ENCODE measurements at places on chromosomes 1 and 21. TPM values are rescaled to one million over a fixed set of nuclear protein-coding genes. Genes with fewer than 3 reads are reported as not detected.

The B3GALT5 gene
- total RNA-seq: 0.03 TPM

The S100A8 gene
- 42.5 TPM for total RNA-seq

The DDAH1 gene
- total RNA-seq: 3.5 TPM

The PIAS3 gene
- total RNA-seq: 13.2 TPM

The ZNF692 gene
- total RNA-seq: 20.4 TPM

The KDF1 gene
- 0.35 TPM for total RNA-seq

The CD160 gene
- not detected for total RNA-seq

The ALDH9A1 gene
- total RNA-seq: 54.7 TPM

The PEAR1 gene
- total RNA-seq: 6.7 TPM

The NR0B2 gene
- total RNA-seq: 5.1 TPM

The C4BPA gene
- 0.08 TPM for total RNA-seq

The CFAP45 gene
- total RNA-seq: 1.2 TPM

The MAP10 gene
- 2.8 TPM for total RNA-seq

Measured in Right ventricle myocardium superior (tissue), 1 donor.